ENCODE measurements at places on chromosomes 6 and 20.

DNA sequence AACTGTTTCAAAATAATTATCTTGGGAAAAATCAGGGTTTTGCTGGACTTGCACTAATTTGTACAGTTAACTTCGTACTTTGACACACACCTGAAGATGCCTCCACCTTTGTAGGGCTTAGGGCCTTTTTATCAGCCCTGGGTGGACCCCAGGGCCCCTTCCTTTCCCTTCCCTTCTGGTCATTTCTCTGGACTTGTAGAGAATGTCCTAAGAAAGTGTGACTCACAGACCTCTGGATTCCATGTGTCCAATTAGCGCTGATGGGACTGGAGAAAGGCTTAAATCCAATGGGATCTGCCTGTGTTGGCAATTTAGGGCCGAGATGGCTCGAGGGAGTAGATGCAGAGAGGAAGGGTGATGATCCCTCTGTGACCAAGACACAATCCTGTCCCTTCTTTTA lies 9.3 kb downstream of the TRIM15 start:
- DNase-seq, result no peak

GRCh38 chr6:153101461-153101860 lies 29.6 kb downstream of the RGS17 start:
- DNase-seq, result no peak

DNA sequence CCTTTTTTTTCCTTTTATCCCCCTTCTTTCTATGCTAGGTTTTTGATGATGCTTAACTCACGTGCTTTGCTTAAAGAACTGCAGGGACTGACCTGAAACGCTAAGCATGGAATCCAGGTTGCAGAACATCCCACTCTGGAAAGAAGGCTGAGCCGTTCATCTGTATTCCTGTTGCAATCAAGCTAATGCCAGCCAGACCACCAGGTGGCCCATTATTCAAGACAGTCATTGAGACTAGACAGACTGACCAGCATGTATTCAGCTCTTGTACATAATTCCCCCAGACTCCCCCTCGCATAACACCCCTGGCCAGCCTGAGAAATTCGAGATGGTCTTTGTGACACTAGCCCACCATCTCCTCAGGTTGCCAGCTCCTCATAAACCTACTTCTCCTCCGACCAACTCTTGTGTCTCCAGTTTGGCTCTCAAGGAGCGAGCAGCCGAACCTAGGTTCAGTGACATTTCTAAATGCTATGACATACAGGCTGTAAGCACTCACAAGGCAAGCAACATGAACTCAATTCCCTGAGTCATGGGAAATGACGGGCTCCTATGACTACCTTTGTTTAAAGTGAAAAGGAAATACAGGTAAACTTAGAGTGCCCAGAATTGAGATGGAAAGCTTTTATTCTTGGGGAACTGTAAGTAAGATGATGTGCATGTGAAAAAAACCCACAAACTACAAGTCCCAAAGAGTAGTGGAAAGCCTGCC lies 309.3 kb upstream of the CDYL start:
- DNase-seq, result no peak

GRCh38 chr20:36116807-36117441 lies 37.6 kb upstream of the EPB41L1 start:
- DNase-seq, result no peak

GRCh38 chr20:17668432-17668831 lies 13.6 kb downstream of the RRBP1 start:
- DNase-seq, result no peak

DNA sequence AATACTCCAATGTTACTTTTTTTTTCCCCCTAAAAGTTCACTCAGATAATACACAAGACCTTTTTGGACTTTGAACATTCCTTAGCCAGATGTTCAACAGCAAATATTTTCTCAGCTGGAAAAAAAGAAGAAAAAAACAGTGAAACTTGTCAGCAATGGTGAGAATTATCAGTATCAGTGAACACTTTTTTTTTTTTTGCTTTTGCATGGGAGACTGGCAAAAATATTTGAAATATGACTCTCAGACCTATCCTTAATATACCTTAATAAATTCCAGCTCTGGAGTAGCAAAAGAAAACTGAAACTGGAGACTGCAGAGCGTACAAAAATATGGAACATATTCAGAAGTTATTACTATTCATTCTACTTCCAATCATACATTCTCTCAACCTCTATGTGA lies 92.3 kb downstream of the RFPL4B start:
- DNase-seq, result no peak

- no peak for DNase-seq
These were observed 1830.0 kb upstream of the DEFB115 start for GRCh38 chr20:29427201-29428060.

DNA sequence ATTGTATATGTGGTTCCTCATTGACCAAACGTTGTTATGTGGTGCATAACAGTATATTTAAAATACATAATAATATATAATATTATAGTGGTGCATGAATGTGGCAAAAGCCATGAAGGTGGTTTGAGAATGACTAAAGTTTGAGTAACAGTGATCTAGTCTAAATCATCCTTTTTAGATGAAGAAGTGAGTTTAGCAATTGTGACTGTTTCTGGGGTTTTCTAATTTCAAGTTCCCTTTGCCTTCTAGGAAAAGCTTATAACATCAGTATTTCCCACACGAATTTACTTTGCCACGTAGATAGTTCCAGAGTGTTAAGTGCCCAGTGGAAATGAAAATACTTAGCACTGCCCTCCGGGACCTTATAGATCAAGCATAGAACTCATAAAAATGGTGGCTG lies 40.9 kb downstream of the ARFGEF2 start:
- DNase-seq, result no peak

- DNase-seq, result no peak
These were observed 502.6 kb upstream of the JAG1 start for GRCh38 chr20:11176431-11176830.

GRCh38 chr6:389622-390021 lies 1.9 kb upstream of the IRF4 start:
- no peak for DNase-seq

DNA sequence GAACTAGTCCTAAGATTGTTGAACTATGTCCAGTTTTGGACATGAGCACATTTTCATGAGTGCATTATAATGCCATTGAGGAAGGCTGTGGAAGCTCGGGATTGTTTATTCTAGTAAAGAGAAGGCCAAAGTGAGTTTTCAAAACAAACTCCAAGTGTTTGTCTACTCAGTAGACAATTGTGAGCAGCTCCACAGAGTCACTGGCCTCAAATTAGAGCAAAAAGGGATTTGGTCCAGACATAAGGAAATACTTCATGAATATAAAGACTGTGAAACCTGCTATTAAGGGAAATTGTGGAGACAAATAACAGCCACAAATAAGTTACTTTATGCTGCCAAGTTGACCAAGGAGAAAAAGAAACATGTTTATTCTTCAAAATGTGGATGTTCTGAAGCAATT lies 42.6 kb upstream of the PREP start:
- no peak for DNase-seq

DNA sequence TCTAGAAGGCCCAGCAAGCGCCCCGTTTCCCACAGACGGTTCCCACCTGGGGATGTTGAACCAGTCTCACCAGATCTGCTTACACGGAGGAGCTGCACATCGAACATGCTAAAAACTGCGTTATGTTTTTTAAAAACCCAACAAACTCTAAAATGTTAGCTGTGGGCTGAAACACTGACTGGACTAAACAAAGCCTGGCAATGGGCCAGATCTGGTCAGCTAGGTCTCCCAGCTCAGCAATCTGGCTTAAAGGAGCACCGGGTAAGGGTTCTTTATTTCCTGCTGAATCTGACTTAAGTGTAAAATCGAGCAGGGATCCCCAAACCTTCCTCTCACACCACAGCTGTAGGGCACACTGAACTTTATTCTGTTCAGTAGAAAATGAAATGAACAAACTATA lies 156.9 kb downstream of the FOXC1 start:
- no peak for DNase-seq

- DNase-seq, result no peak
These were observed 134.0 kb upstream of the HCRTR2 start for GRCh38 chr6:55040102-55040848.

GRCh38 chr20:13249118-13249797 lies 28.2 kb downstream of the ISM1 start:
- no peak for DNase-seq

GRCh38 chr20:46870041-46870440 lies 24.6 kb upstream of the EYA2 start:
- no peak for DNase-seq

GRCh38 chr20:44054849-44055248 lies 132.1 kb downstream of the JPH2 start:
- DNase-seq, result peak; percentile 40

DNA sequence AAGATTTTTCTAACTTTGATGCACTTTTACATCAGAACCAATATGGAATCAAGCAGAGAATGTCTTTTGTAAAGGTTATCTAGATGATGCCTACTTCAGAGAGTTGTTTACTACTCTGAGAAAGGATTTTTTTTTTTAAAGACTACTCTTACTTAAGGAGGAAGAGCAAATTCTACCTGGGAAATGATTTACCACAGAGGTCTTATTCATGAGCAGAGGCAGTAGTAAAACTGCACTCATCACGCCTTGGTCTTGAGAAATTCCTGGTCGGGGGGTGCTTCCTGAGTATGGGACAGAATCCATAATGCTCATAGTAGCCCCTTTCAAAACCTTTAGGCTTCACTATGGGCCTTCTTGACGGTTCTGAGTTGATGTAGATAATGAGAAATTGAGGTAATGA lies 241.8 kb upstream of the PREP start:
- no peak for DNase-seq

DNA sequence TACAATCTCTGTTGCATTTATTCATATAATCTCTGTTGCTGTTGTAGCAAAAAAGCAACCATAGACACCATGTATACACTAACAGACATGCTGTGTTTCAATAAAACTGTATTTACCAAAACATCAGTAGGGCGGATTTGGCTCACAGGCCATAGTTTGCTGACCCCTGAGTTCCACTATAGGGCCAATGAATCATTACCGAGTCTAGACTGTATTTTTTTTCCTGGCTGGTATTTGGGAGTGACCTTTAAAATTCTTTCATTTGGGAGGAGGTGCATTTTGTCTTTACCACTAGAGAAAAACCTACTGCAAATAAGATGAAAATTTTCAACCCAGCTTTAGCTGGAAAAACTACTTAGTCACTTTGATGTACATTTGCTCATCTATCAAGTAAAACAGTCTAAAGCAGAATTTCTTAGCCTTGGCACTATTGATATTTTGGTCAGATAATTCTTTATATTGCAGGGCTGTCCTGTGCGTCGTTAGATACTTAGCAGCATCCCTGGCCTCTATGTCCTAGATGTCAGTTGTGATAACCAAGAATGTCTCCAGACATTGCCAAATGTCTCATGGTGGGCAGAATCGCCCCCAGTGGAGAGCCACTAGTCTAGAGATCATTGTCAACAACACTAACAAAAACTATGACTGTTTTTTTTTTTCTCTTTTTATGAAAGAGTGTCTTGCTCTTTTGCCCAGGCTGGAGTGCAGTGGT lies 39.5 kb downstream of the DCBLD1 start:
- DNase-seq, result no peak

DNA sequence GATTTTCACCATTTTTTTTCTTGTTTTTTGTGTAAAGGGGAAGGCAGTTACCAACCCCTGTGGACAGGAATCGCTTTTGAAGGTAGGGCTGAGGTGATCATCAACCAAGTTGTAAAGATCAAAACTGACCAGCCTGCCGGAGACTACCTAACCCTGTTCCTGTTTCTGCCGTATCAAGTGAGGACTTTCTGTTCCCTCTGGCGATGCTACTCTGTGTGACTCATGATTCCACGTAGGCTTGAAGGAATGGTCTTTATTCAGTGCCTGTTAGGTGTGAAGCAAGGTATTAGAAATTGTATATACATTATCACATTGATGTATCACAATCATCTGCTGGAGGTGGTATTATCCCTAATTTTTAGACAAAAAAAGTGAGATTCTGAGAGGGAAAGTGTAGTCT lies 161.3 kb downstream of the SOX4 start:
- no peak for DNase-seq

GRCh38 chr6:81981812-81982211 lies 229.3 kb upstream of the TENT5A start:
- DNase-seq, result no peak

- peak; percentile 92 for DNase-seq
These were observed 17.3 kb upstream of the TRIM27 start for GRCh38 chr6:28940858-28941683.

DNA sequence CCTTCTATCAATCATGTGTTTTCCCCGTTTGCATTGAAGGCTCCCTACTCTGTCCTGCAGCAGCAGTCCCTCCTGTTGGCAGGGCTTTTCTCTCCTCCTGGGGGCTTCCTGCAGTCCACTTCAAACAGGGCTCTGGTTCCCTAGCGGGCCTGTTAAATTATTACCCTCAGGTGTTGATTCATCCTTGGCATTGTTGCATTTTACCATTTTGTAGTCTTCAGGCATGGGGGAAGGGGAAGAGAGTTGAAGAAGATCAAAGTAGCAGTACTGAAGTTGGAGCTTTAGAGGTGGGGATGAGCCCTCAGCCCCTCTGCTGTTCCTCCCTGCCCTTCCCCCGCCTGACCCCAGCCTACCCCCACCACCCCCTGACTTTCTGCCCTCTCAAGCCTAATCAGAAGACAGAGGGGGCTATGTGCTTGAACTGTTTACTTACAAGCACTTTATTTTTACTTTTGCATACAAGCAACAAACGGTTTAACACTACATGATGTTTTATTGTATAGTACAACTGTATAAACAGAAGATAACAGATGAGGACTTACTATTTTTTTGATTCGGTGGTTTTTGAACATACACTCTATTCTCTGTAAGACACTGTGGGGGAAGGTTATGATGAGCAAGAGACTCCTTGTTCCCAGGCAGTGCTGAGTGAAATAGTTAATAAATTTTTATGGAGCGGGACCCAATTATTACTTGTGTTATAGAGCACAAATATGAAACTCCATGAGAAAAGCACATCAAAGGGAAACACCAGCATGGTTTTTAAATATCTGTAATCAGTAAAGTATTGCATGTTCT lies 169.7 kb downstream of the EYA4 start:
- no peak for DNase-seq

DNA sequence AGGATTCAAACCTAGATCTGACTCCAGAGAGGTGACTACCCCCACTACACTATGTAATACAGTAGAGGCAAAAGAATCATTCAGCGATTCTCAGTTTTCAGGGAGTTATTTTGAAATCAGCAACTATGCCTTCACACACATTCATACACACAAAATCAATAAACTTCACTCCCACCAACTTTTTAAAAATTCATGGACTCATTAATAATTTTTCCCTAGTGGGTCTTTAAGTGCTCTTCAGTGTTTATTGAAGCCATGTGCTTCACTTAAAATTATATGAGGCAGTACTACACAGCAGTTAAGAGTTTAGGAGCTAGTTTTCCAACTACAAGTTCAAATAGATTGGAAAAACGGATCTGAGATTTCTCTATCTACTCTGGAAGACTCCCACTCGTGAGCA lies 452.7 kb upstream of the ADGRB3 start:
- no peak for DNase-seq

DNA sequence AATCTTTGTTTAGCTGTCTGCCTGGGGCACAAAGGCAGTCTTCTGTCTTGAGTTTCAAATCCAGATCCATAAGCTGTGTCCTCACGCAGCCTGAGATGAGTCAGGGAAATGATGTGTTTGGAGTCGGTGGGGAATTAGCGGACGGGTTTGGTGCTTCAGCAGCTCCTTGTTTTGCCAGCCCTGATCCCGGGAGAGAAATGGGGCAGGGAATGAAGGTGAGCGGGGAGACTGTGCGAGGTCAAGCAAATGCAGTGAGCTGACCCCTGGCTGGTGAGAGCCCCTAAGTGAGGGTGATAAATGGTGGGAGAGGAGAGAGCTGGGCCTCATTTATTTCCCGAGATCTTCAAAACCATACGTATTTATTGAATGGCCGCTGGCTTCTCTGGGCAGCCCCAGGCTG lies 21.6 kb downstream of the DUSP22 start:
- DNase-seq, result no peak
